ENCODE measurements at places on chromosomes 4 and X.
A peak's percentile ranks its signal among the peaks of the same experiment; 100 is the strongest.

- DNase-seq, result peak; percentile 65
Measured at GRCh38 chr4:37383579-37384229, 139.2 kb downstream of the NWD2 start.

DNA sequence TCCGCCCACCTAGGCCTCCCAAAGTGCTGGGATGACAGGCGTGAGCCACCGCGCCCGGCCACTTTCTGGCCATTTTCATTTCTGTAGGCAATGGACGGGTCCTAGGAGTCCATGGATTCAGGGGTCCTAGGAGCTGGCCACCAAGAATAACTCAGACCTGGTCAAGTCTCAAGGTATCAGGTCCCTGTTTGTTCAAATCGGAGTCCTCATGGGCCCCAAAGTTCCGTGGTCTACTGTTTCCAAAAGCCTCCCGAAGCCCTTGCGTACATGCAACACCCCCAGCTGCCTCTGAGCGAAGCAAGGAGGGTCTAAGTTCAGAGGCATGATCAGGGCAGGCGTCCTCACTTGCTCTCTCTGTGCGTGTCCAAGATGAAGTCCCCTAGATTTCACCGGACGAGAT lies 30.1 kb downstream of the P2RY8 start:
- no peak for DNase-seq

DNA sequence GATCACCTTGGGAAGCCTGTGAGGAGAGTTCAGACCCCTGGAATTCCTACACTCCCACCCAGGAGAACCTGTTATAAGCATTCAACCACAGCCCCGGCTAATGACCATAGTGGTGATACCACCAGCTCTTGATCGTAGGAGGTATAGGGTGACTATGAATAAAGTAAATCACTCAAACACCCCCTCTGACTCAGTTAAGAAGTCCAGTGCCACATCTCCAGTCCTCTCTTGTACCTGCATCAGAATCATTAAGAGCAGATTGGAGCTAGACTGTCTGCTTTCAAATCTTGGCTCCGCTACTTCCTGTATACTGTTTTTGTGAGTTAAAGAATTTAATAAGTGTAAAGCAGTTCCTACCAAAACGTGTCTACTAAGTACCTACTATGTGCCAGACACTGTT lies 565.1 kb upstream of the DIPK2B start:
- DNase-seq, result no peak

DNA sequence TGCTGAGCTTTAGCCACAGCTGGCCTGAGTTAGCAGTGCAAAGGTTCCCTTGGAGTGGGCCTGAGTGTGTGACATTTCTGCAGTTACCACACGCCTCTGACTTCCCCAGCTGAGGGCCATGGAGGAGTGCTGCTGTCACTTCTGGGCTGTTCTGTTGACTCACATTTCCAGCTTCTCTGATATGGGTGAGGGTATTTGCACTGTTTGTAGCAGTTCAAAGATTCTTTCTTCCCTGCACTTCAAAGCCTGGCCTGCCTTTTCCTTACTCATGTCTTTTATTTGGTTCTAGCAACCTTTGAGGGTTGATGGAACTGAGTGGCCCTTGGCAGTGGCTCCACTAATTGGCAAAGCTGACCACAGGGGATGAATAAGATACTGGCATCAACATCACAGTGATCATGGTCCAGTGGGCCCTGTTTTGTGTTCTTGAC lies 26.4 kb upstream of the SCML1 start:
- no peak for DNase-seq

DNA sequence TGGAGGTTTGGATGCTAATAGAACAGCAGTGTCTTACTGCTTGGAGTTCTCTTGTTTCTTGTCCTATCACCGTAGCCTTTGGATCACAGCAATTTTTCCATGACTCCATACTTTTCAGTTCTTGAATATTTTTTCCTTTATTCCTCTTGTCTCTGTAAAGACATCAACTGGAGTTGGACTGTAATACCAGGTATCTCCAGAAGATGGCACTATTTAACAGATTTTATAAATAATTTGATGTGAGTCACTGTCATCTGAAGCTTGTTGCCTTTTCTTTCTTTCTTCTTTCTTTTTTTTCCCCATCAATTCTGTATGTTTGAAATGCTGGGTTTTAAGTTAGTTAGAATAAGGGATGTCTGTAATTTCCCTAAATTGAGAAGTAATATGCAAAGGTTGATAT lies 24.1 kb downstream of the HPRT1 start:
- peak; percentile 59 for DNase-seq

DNA sequence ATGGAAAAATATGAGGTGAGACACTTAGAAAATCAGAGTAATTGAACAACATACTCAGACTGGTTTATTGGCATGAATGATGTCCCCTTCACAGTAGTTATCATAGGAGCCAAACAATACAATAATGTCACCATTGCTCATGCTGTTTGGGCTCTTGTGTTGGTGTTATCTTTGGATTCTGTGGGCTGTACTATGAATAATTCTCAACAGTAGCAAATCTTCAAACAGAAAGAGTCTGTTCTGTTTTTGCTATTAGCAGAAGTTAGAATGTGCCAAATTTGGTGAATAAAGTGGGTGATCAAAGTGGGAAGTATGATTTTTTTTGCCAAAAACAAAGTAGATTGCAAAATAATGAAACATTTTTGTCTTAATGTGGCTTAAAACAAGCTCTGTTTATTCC lies 58.3 kb downstream of the GRID2 start:
- no peak for DNase-seq

GRCh38 chr4:48127231-48127630 lies 6.8 kb downstream of the TXK start:
- DNase-seq, result no peak

DNA sequence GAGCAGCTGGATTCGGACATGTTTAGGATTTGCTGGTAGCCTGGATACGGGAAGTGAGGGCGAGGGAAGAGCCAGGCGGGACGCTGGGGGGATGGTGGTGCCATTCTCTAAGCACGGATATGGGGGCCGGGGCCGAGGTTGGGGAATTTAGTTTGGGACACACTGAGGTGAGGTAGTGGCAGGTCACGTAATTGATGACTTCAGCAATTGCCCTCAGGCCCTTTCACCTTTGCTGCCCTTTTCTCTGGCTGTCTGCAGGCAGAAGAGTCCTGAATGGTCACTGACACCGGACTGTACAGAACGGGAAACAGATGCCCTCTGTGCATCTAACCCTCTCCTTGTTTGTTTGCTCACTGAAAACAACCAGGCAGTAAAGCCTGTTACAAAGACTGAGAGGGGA lies 16.9 kb upstream of the HMGB3 start:
- DNase-seq, result no peak

GRCh38 chr4:185793716-185794115 lies 18.3 kb downstream of the SORBS2 start:
- DNase-seq, result no peak

DNA sequence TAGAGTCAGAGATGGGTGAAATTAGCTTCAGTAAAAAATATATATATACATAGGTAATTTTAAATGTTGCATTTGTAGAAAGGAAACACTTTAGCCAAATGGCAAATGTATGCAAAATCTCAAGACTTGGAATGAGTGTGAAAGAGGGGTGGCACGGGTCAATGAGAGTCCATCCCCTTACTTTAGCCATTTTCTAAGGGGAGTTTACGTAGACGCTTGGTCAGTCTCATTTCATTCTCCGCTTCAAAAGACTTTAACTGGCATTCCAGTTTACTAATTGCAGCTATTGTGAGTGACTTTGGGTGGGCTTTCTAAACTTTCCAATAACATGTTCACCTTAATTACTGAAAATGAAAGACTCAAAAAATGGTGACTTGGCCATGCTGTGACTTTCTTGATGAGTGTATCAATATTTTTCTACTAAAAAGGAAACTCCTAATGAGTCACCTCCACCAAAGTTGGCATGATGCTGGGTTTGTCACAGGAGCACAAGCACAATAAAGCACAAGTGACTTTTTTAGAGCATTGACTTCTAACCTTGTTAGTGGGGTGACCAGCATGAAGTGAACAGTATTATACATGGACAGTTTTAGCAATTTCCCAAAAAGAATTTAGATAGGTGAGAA lies 356.0 kb upstream of the RASGEF1B start:
- DNase-seq, result no peak

DNA sequence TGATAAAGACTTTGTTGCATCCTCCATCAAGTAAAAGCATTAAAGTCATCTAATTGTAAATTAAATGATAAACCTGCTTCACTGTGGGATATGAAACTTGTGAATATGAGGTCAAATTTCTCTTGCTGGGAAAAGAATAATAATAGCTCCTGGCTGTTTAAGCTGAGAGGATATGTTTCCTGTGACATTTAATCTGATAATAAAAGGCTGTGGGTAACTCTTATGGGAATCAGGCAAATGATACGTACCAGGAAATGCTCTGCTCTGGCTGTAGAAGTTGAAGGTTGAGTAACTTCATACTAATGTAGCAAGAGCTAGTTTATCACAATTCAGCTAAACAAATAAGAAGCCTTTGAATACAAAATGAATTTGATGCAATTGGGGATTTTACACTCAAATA lies 574.6 kb downstream of the RAPGEF2 start:
- DNase-seq, result peak; percentile 7

- DNase-seq, result peak; percentile 34
Measured at GRCh38 chr4:21893136-21893535, 55.4 kb downstream of the KCNIP4 start.

- no peak for DNase-seq
Measured at GRCh38 chr4:168773388-168774195, 236.5 kb downstream of the CBR4 start.

- no peak for DNase-seq
Measured at GRCh38 chr4:140154572-140154891, 548 bp upstream of the MAML3 start.

GRCh38 chr4:5024673-5025072 lies 5.4 kb upstream of the CYTL1 start:
- peak; percentile 76 for DNase-seq

- DNase-seq, result peak; percentile 36
Measured at GRCh38 chrX:22577181-22577580, 304.5 kb downstream of the CBLL2 start.

DNA sequence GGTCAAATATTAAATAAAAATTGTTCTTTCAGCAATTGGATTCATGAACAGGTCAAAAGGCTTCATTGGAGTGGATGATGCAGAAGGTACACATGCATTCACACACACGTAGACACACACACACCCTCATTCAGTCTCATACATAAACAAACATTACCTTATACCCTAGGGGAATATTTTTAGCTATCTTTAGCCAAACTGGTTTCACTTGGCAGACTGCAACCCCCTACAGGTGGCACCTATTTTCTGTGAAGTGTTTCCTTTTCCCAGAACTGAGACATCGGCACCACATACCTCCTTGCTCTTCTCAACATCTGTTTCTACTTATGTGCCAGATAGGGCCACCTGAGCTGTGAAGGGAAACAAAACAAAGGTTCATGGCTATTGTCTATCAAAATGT lies 18.5 kb upstream of the KDR start:
- DNase-seq, result peak; percentile 57

DNA sequence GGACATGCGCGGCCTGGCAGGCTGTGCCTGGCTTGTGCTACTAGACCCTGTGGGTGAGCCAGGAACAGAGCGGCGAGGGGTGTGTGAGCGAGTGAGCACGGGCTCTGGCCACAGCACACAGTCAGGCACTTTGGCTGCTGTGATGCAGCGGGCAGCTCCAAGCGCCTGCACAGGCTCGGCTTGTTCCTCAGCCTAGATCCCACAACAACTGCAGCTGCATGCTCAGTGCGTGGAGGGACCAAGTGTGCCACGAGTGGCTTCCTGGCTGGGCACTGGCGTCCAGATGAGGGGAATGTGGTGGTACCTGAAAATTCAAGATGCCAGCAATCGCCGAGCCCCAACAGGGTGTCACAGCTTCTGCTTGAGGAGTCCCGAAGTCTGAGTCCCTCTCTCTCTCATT lies 1056.6 kb downstream of the RAPGEF2 start:
- no peak for DNase-seq

- no peak for DNase-seq
Measured at GRCh38 chrX:18227458-18227857, 6.8 kb upstream of the BEND2 start.

DNA sequence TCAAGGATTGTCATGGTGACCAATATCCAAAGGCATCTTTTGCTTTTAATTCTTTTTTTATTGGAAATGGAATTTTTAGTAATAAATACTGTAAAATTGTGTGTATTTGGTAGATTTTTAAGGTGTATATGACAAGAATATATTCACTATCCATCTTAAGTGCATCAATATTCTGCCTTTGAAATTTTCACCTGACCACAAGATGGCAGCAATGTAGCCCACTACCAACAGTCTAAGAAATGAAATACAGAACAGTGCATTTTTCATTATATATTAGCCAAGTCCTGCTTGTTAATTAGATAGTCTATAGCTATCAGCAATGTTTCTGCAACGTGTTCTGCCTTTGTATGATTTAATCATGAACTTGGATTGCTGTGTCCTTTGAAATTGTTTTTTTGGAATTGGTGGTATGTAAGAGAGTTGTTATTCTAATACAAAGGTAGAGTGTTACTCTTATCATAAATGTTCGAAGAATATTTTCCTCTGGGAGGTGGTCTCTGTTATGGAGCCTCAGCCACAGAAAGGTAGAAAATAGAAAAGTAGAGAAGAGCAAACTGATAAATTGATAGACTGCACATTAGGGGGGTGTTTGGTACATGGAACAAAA lies 38.2 kb downstream of the HPGDS start:
- peak; percentile 46 for DNase-seq

- no peak for DNase-seq
Measured at GRCh38 chr4:107977966-107978705, 11.6 kb upstream of the HADH start.

GRCh38 chr4:797066-797465 lies 28.9 kb downstream of the CPLX1 start:
- DNase-seq, result no peak

DNA sequence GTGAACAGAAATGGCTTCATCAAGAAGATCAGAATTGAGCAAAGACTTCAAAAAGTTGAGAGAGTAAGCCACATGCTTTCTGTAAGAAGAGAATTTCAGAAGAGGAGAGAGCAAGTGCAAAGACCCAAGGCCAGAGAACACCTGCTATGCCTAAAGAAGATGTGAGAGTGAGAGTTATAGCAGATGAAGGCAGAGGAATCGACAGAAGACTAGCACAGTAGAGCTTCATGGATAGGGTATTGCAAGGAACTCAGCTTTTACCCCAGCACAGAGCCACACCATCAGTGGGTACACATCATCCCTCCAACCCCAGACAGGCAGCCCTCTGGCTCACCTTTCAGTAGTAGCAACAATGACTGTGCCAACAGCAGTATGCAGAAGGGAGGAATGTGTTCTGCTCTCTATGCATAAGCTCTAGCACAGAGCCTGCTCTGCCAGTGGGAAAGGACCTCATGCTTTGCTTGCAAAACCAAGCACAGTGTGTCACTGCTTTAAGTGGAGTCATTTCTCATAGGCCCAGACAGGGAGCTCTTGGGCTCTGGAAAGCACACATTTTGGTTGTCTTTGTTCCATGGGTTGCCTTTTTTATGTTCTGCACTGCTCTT lies 318.6 kb downstream of the NAF1 start:
- no peak for DNase-seq

GRCh38 chr4:6229671-6230501 lies 29.5 kb upstream of the JAKMIP1 start:
- no peak for DNase-seq

DNA sequence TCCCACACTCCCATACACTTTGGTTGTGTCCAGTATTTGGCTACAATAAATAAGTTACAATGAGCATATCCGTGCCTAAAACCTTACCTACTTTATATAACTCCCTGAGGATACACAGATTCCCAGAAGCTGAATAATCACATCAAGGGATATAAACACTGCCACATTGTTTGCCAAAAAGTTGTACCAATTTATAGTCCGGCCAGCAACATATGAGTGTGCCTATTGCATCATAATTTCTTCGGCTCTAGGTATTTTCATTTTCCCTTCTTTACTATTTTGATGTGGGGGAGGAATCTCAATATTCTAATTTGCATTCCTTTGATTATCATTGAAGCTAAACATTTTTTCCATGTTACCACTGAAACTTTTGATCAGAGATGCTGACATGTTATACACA lies 146.4 kb downstream of the PCDH19 start:
- peak; percentile 70 for DNase-seq

Data from MCF 10A (cell line).